ENCODE measurements at places on chromosomes 2 and 18.

DNA sequence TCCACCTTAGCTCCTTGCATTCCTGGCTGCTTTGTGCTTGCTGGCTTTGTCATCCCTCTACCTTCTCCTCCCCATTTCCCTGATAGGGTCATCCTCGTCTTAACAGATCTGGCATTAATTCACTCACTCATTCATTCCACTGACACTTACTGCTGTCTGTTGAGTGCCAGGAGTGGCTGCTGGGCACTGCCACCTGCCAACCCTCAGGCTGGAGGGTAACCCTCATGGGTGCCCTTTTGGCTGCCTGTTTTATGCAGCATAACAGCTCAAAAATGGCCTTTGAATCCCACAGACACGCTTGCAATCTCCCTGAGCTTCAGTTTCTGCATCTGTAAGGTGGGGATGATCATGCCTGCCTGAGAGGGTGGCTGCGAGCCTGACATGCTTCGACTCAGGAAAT is 25.2 kb downstream of the FHOD3 start:
- no peak for DNase-seq

GRCh38 chr18:62377131-62377807 is 52.2 kb downstream of the TNFRSF11A start:
- no peak for DNase-seq

GRCh38 chr2:158692372-158693103 is 102.6 kb upstream of the DAPL1 start:
- peak; percentile 23 for DNase-seq

GRCh38 chr2:149204686-149205085 is 125.7 kb upstream of the LYPD6 start:
- no peak for DNase-seq

DNA sequence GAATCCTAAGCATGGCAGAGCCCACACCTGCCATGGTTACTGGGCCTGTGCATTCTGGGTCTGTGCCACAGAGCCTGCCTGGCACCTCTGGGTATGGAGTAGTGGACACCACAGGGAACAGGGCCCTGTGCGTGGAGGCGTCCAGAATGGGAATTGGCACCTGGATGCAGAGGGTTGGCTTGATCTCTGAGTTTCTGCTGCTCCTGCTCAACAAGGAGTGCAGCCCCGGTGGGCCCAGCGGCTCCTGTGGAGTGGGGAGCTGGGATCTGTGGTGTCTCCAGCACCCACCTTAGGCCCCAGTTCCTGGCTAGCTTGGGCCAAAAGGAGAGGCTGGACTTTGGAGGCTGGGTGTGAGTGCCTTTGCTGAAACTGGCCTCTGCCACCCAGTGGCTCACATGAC is 7.9 kb upstream of the ANKRD62 start:
- DNase-seq, result no peak

GRCh38 chr18:79948719-79949411 is 2.6 kb downstream of the SLC66A2 start:
- DNase-seq, result no peak

DNA sequence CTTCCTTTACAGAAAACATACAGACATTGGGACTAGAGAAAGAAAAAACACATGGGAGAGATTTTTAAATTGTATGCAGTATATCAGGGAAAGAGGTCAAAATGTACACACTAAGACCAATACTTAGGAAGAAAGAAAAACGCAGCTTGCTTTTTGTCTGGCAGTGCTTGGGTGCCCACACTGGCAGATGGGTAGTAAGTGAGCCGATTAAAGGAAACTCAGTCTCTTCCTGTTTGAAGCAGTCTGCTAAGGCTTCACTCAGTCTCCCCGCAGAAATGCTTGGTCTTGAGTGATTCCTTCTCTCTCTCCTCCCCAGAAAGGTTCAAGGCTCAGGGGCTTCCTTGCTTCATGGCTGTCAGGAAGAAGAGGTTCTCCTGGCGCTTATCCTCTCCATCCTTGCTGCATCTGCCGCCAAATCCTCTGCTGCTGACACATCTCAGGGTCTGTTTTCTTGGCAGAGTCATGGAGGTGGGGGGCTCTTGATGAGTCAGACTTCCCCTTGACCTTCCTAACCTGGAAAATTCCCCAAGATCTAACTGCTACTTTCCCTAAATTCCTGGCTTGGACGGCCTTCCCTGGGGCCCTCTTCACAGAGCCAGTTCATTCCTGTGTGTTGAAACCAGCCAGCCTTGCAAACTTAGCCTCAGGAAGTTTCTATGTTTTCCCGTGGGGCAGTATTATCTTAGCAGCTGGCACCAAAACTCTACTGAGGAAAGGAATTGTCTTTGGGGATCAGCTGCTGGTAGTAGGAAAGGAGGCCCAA is 10.5 kb upstream of the TMSB10 start:
- DNase-seq, result peak; percentile 55

DNA sequence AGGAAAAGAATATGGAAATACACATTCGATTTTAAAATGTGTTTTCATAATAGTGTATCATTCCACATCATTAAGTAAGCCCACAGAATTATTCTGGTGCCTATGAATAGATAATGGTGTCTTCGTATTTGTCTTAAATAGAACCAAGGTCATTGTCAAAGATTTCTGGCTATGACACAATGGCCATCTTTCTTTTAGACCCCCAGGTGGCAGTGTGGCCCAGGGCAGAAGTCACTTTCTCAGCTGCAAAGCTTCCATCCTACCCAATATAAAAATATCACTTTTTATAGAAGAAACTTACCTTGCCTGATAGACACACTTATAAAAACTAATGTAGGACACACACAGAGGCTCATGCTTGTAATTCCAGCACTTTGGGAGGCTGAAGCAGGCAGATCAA is 57.5 kb downstream of the ZRANB3 start:
- peak; percentile 40 for DNase-seq

- DNase-seq, result no peak
Observed at GRCh38 chr2:62440281-62440946, 65.6 kb downstream of the TMEM17 start.

GRCh38 chr2:65186872-65187851 is 40.5 kb upstream of the ACTR2 start:
- DNase-seq, result peak; percentile 83

DNA sequence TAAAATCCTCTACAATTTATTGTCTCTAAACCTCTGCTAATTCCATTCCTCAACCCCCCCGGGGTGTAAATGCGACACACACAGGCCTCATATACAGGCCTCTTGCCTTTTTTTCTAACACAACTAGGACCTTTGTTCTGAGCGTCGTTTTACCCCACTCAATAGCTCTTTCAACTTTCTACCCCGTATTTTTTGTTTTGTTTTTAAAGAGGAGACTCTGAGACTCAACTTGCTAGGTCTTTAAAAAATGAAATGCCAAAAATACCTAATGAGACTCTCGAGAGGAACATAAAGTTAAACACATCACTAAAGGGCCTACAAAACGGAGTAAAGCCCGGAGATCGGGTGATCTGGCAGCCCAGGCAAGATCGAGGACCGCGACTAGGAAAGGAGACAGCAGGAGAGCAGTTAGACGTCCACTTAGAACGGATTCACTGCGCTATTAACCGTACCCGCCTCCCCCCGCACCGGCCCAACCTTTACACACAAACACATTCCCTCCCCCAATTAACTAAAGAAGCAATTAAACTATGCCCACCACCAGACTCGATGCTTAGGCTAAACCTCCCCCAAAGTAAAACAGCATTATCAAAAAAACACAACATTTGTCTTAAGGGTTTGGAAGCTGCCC is 1.7 kb downstream of the TRIP12 start:
- no peak for DNase-seq

GRCh38 chr18:75775121-75775520 is 347.6 kb upstream of the SMIM21 start:
- DNase-seq, result no peak

- DNase-seq, result no peak
Observed at GRCh38 chr2:25602333-25602723, 71.0 kb downstream of the DTNB start.

- peak; percentile 98 for DNase-seq
Observed at GRCh38 chr2:27798948-27799645, 27.6 kb downstream of the MRPL33 start.

DNA sequence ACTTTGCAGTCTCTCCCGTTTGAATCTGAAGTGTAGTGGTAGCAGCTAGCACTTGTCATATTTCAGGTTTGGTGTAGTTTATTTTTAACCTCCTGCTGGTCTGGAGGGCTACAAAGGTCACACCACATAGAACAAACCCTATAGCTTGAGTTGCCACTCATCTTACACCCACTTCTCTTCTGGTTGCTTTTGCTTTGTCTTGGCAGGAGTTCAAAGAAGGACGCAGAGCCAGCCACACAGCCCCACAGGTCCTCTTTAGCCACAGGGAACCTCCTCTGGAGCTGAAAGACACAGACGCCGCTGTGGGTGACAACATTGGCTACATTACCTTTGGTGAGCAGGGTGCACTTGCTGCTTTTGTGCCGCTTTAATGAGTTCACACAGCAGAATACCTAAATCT is 15.6 kb upstream of the GPBAR1 start:
- DNase-seq, result no peak

DNA sequence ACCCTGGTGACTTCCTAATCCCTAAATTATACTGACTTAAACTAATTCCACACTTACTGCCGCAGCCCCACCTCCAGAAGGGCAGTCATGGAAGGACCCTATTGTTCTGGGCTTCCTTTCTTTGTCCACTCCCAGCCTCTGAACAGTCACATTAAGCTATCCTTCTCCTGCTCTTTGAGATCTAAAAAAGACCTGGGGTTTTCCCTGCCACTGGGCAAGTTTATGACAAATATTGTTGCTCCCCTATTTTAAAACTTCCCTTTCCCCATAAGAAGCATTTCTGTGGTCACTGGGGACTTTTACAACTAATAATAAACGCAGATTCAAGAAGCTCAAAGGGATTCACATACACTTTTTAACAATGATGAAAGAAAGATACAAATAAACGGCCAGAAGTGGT is 47.2 kb upstream of the XPO1 start:
- DNase-seq, result no peak

- no peak for DNase-seq
Observed at GRCh38 chr2:237862528-237862895, 3.1 kb downstream of the RAMP1 start.

GRCh38 chr2:94997981-94998930 is 27.3 kb upstream of the MAL start:
- no peak for DNase-seq

DNA sequence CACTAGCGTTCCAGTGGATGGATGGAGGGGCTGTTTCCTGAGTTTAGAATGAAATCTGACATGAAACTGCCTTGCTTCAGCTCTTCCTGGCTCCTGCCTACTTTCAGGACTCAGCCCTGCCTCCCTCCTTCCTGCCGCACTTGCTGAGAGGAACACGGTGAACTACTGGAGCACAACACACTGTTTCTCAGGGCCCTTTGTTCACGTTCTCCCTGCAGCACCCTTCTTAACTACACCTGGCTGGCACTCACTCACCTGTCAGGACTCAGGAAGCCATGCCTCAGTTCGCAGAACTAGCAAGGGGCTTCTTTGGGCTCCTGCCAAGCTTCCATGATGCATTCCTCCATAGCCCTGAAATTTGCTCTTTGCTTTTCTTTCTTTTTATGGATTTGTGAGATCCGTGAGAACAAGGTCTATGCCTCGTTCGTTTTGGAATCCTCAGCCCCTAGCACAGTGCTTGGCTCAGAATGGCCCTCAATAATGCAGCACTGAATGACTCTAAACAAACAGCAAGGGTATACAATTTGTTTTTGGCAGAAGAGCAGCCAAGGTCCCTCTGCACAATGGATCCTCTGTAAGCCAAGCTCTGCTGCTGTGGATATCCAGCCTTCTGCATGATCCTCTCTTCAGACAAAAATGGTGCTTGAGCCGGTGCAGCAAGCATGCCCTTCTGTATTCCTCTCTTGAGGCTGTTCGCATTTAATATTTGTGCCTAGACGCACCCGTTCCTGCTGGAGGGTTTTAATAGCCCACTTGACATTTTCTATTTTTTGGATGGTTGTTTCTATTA is 357.0 kb downstream of the TSN start:
- no peak for DNase-seq

- DNase-seq, result no peak
Observed at GRCh38 chr2:236204953-236205352, 36.8 kb upstream of the GBX2 start.

- DNase-seq, result no peak
Observed at GRCh38 chr2:95232232-95232631, 24.9 kb downstream of the ZNF892 start.

- DNase-seq, result no peak
Observed at GRCh38 chr2:118310681-118311429, 222.6 kb downstream of the INSIG2 start.

- no peak for DNase-seq
Observed at GRCh38 chr18:39449566-39449965, 1884.0 kb upstream of the CELF4 start.

- DNase-seq, result peak; percentile 90
Observed at GRCh38 chr18:27839141-27839540, 337.8 kb downstream of the CDH2 start.

GRCh38 chr2:235639428-235639773 is 145.6 kb downstream of the AGAP1 start:
- peak; percentile 47 for DNase-seq

- no peak for DNase-seq
Observed at GRCh38 chr18:46040033-46040746, 31.9 kb downstream of the PSTPIP2 start.

- no peak for DNase-seq
Observed at GRCh38 chr2:122692400-122693083, 937.1 kb downstream of the TSN start.

DNA sequence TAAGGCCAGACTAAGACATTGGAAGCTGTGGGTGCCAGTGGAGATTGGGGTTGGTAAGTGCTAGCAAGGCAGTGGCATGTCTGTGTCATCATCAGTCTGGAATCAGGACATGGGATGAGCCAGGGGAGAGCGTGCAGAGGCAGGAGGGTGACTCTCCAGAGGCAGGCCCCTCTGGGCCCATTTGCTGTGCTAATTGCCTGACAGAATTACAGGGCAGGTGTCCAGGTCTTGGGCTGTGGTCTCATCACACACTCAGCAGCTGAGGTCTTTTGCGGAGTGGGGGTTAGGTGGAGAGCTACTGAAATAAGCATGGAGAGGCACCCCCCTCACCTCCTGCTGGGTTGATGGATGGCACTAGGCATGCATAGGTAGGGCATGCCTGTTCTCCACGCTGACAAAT is 57.4 kb downstream of the CELF4 start:
- DNase-seq, result no peak

DNA sequence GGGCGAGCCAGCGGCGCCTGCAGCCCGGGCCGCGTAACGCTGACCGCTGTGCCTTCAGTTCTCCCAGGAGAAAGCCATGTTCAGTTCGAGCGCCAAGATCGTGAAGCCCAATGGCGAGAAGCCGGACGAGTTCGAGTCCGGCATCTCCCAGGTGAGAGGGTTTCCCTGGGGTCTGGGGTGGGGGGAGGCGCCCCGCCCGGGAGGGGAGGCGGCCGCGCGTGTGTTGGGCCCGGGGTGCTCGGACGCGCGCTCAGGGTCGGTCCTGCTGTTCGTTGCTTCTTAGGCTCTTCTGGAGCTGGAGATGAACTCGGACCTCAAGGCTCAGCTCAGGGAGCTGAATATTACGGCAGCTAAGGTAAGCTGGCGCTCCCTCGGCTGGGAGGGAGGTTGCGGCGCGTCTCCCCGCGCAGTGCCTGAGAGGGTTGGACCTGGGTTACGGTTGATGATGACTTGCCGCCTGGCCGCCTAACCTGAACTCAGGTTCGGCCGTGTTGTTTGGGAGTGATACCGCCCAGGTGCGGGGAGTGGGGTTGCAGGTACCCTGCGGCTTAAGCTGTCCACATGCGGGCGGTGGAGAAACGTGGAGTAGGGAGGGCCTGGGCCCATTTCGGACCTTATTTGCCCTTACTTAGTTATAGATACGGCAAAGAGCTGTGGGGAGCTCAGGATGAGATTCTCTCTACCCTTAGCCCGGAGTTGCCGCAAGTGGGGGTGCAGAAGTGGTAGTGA is 638 bp downstream of the RPS7 start:
- DNase-seq, result no peak

All from MCF 10A (cell line).